ENCODE measurements at places on chromosomes 1 and 21. TPM values are rescaled to one million over a fixed set of nuclear protein-coding genes. Genes with fewer than 3 reads are reported as not detected.

The CCDC24 gene
- 7.9 TPM for total RNA-seq

The ESPN gene
- total RNA-seq = not detected

GRCh38 chr21:42113926-42114409 lies 42.9 kb downstream of the UMODL1 start:
- H3K27ac ChIP-seq = no peak overlapping the region
- peaks cover 20% of the 10 kb centered on the region for H3K4me1 ChIP-seq
- H3K4me3 ChIP-seq = peak overlapping the region; percentile 8
- H3K27me3 ChIP-seq = peaks cover 22% of the 10 kb centered on the region
- no peaks in the 10 kb centered on the region for H3K36me3 ChIP-seq

DNA sequence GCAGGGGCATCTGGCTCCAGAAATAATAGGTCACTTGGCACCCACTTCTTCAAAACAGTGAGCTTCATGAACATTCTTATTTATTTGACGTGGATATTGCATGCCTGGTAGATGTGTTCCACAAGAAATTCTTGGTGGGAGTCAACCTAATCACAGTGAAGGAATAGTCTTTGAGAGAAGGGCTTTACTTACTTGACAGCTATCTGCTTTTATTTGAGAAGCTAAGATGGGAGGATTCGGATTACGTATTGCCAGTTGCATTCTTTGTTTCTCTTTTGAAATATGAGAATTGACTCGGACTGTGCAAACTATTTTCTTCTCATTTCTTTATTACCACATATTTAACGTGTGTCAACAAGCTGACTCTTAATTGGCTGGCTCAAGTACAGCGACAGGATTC lies 117.2 kb downstream of the FASLG start:
- H3K36me3 ChIP-seq = no peaks in the 10 kb centered on the region
- H3K27ac ChIP-seq = no peak overlapping the region
- H3K4me3 ChIP-seq = no peak overlapping the region

DNA sequence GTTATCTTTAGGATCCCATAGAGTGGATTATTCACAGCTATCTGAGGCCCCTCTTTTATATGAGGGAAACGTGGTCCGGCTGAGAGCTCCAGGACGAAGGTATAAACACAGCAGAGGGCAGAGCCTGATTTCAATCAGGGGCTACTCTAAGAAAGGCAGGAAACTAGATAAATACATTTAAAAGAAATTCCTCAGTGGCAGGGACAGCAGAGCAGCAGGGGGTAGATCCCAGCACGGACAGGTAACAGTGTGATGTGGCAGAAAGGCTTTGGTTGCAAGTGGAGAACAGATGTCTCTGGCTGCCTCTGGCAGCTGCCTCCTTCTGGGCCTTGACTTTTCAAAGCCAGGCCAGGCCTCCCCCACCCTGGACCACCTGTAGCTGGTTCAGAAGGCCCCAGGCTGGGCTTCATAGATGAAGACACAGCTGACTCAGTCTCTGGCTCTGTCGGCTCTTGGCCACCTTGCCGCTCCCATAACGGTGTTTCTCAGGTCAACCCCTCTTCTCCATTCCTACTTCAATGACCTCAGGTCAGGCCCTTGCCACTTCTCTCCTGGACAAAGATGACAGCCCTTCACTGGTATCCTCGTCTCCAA lies 43.8 kb downstream of the FAM78B start:
- DNase-seq = no peak
- H3K4me1 ChIP-seq = no peaks in the 10 kb centered on the region
- no peaks in the 10 kb centered on the region for H3K36me3 ChIP-seq

All from HFFc6 (cell line).